ENCODE measurements at places on chromosomes 1 and 21. TPM values are rescaled to one million over a fixed set of nuclear protein-coding genes. Genes with fewer than 3 reads are reported as not detected.

Gene CAPZA1
- 62.6 TPM for total RNA-seq

Gene BCL2L15
- not detected for total RNA-seq

Gene CHRM3
- total RNA-seq, result 0.28 TPM

Gene SAMSN1
- not detected for total RNA-seq

Gene MAP3K6
- 6.8 TPM for total RNA-seq

Gene DCST1
- total RNA-seq, result not detected

Measured in A549 treated with CpdA at 1 μM for 4 hours (cell line).